ENCODE measurements at places on chromosomes 5 and 9.

DNA sequence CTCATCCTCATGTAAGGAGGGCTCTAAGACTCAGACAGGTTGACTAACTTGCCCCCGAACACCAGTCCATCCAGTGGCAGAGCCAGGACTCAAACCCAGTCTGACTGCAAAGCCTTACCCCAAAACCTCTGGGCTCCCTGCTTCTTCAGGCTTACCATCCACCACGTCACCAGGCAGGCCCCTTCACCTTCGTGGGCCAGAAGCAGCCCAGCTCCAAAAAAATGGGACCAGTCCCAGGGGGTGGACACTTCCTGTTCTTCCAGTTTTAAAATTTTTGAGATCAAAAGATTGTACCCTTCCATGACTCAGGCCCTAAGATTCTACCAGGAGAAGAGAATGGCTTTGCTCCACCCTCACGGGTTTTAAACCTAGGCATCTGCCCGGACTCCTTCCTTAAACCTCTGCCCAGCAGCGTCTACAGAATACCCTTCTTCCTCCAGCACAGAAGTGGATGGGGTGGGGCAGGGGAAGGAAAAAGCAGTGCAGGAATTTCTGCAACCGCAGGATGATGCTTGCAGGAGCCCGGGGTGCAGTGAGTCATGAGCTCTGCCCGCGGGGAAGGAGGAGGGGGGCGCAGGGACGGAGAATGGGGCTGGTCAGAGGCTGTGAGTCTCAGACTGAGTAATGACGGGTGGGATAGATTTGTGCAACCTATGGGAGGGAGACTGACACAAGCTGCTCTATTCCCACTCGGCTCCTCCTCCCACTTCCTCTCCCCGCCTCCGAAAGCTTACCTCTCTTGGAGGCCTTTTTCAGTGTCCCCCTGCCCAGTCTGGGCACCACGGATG, 50.4 kb upstream of the STXBP1 start:
- no peak for DNase-seq

DNA sequence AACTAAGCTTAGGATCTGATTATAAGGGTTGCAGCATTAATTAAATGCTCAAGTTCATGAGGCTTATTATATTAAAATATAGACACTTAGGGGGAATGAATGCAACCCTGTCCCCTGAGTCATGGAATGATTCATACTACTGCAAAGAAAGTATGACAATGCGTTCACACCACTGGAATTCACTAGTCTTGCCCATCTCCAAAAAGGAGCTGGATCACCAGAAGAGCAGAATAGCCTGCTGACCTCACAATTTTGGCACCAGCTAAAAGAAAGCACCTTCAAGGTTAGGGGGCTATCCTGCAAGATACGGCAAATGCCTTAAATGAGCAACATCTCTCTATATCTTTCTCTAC, 32.0 kb upstream of the TMED7 start:
- DNase-seq = no peak

- no peak for DNase-seq
Measured at GRCh38 chr5:179170606-179171005, 110.4 kb downstream of the ZNF354C start.

GRCh38 chr9:123997665-123998277, 13.8 kb upstream of the LHX2 start:
- DNase-seq = no peak

- no peak for DNase-seq
Measured at GRCh38 chr9:83960991-83961390, 19.0 kb downstream of the HNRNPK start.

- DNase-seq = no peak
Measured at GRCh38 chr5:74272024-74272775, 368.3 kb downstream of the ENC1 start.

DNA sequence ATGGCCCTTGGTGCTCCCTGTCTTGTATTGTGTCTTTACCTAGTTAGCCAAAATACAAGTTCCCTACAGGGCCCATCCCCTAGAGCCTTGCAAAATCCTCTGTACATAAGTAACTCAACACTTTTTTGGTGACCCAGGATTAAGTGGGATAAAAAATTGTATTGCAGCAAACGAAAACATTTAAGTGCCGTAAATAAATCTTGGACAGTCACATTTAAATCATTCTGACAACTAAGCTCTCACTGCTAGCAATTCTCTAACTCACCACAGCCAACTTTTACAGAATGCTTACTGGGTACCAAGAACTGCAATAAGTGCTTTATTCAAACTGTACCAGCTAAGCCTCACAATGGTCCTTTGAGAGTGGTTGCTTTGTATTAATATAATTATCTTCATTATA, 56.6 kb downstream of the GNAQ start:
- DNase-seq = no peak

- no peak for DNase-seq
Measured at GRCh38 chr5:53749621-53750020, 189.2 kb downstream of the NDUFS4 start.

GRCh38 chr9:109907400-109907799, 127.4 kb downstream of the PALM2AKAP2 start:
- DNase-seq = no peak

DNA sequence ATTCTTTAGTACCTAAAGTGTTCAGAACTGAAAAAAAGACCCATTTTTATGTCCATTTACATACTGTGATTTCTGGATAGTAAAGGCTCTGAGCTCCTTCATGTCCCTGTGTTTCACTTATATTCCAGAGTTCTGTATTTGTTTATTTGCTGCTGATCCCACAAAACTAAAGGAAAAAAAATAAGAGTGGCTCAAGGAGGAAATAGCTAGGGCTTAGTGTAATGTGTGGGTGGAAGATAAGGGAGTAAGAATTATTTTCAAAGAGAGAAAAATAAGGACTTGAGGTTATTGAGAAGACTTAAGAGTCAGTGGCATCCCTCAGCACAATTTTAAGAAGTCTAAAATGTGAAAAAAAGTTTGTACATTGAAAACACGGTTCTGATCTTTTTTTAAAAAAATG, 46.0 kb downstream of the ENTREP1 start:
- no peak for DNase-seq

DNA sequence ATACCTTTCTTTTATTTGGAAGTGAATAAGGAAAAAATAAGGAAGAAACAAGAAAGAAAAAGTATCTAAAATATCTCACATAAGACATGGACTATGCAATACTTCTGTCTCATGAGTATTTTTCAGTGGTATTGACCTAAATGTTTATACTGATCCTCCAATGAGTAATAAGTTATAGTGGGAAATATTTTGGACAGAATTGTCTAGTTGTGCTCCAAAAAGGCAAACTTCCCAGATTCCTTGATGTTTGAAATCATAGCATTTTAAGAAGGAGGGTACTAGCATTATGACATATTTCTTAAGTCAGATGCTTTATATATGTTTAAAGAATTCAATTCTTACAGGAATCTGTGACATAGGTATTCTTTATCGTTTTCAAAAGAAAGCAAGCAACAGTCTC, 34.5 kb upstream of the BASP1 start:
- DNase-seq = no peak

GRCh38 chr5:156879665-156880285, 29.7 kb downstream of the PPP1R2B start:
- DNase-seq = no peak

DNA sequence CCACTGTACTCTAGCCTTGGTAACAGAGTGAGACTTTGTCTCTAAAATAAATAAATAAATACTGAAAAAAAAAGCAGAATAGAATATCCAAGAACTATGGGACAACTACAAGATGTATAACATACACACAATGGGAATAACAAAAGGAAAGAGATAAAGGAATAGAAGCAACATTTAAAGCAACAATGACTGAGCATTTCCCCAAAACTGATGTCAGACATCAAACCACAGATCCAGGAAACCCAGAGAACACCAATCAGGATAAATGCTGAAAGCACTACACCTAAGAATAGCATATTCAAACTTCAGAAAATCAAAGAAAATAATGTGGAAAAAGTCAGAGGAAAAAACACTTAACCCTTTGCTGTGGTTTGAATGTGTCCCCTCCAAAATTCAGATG, 436.4 kb downstream of the ACTL7B start:
- DNase-seq = no peak

DNA sequence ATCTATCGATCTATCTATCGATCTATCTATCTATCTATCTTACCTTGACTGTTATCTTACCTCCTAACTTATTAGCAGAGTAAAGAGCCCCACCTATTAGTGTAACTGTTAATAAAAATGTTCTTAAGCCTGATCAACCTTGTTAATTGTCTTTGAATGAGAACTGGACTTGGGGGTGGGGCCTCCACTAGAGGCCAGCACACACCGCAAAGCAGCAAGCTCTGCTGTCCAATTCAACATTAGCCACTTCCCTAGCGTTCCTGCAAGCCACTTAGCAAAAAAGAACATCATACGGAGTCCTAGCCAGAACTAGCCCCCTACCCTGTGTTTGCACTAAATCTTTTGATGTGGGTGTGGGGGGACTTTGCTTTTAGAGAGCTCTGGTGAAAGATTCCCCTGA, 515.8 kb downstream of the KDM4C start:
- no peak for DNase-seq

- DNase-seq = peak; percentile 44
Measured at GRCh38 chr5:114447084-114447773, 85.4 kb downstream of the KCNN2 start.
